GM13977 (cell line): ENCODE measurements at places on chromosomes 5 and 9.

DNA sequence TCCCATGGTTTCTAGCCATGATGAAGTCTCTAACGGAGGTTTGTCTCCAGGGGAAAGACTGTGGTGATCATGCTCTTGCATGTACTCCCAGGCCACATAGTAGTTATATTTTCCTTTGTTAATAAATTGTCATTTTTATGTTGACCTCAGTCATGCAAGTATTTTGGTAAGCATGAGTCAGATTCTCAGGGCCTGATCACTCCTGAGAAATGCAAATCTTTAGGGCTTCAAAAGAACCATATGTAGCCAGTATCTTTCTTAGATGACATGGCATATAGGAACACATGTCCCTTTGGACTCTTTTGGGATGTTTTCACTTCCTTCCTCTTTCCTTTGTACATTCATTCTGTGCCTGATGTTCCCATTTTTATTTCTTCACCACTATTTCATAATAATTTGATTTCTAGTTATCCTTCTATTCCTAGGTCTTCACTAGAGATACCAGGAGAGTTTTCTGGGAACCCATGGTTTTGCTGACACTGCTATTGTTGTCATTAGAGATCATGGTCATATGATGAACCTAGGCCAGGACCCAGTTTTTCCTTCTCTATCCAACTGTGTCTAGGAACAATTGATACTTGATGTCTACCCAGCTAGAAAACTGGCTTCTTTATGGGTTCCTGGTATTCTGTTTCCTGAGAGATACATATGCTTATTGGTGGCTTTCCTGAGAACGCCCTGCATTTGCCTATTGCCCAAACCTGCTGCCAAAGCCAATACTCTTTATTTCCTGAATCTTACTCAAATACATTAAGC, 248.1 kb upstream of the NREP start:
- peak; percentile 41 for DNase-seq

GRCh38 chr9:16572005-16572734, 298.3 kb downstream of the BNC2 start:
- DNase-seq = no peak

- no peak for DNase-seq
Measured at GRCh38 chr9:34611251-34611810, 566 bp downstream of the RPP25L start.

DNA sequence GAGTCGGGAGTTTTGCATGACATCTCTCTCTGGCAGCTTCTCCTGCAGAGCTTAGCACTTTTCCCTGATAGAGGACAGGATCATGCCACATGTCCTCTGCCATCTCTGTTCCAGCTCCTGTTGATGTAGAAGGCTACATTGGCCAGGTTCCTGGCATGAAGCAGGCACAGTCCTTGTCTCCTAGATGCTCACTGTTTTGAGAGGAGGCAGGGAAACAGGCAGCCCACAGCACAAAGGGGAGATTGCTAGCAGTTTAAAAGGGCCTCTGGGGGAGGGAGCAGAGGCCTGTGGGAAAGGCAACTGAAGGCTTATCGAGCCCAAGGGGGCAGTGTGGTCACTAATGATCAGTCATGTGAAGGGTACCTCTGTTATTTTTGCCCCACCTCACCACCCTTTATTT, 10.7 kb downstream of the ARHGAP26 start:
- DNase-seq = no peak

- DNase-seq = no peak
Measured at GRCh38 chr9:122173670-122174069, 14.0 kb downstream of the MORN5 start.

- DNase-seq = no peak
Measured at GRCh38 chr9:5559659-5560058, 49.3 kb downstream of the PDCD1LG2 start.

- DNase-seq = no peak
Measured at GRCh38 chr9:37645903-37646506, 4.7 kb upstream of the FRMPD1 start.

DNA sequence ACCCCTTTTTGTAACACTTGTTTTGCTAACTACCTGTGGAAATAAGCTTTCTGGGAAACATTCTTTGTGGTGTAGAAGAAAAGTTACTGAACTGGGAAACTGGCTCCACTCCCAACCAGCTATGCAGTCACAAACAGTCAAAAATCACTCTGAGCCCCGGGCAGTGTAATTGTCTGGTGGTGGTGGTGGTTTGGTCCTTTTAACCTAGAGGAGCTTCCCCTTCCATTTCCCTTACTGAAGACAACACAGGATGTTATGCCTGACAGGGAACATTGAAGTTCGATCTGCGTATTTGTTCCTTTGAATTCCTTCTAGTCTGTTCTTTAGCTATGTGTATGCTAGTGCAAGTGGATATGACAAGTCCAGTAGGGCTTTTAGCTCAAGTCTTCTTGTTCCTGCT, 56.8 kb upstream of the TBCA start:
- no peak for DNase-seq

GRCh38 chr5:133242221-133242835, 190.5 kb downstream of the HSPA4 start:
- DNase-seq = peak; percentile 66

DNA sequence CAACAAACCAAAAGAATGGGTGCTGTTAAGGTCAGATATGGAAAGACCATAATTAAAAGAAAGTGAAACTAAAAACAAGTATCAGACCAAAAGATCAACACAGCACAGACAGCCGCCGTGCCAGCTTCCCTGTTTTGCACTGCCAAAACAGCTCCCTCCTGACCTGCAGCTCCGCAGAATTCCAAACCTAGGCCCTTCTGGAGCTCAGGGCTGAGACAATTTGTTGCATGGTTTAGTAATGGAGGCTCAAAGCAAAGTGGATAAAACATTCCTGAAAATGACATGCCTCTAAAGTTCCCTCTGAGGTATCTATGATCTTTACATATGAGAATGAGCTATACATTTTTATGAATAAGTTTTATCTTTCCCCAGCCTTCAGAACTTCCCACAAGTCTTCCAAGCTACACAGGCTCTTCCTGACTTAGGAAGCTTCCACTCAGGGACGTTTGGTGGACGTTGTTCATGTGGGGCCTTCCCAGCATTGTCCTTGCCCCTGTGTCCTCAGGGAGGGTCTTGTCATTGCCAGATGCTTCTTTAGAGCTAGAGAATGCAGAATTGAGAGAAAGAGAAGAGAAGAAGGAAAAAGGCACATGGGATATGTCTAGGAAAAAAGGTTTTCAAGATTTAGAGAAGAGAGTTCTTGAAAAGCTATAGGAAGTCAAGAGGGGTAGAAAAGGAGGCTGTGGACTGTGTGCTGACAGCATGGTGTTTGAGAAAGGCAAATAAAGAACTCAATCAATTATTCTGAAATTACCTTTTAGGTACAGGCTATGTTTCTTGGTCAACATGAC, 28.4 kb upstream of the SSBP2 start:
- peak; percentile 26 for DNase-seq

DNA sequence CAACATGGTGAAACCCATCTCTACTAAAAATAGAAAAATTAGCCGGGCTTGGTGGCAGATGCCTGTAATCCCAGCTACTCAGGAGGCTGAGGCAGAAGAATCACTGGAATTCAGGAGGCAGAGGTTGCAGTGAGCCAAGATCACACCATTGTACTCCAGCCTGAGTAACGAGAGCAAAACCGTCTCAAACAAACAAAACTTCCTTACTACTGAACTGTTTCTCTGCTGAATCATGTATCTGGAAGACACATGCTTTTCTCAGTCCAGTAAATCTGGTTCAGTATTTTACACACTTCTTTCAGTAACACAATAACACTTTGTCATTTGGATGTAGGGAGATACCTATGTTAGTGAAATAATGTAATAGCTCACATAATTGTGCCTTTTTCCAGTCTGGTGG, 7.9 kb downstream of the TRMT10B start:
- no peak for DNase-seq

- DNase-seq = no peak
Measured at GRCh38 chr9:115106642-115107041, 11.3 kb downstream of the TNC start.
